HuH-7 (cell line): ENCODE measurements at places on chromosomes 6 and 20.

- no peak for DNase-seq
These were observed 93.6 kb upstream of the AGPAT4 start for GRCh38 chr6:161367472-161367871.

DNA sequence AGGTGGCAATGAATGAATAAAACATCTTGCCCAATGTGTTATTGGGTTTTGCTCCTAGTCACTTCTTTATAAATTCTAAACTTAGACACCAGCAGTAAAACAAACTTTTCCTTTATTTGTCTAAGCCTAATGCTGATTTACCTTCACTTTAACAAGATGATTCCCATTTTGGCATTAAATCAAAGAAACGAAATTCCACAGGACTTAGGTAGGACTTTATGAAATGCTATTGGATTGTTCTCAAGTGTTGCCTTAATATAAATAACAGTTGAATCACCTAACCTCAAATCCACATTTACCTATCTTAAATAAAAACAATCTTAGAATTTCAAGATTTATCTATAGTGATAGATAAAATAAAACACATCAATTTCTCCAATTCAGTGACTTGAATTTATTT lies 831.8 kb downstream of the EPHA7 start:
- no peak for DNase-seq

GRCh38 chr6:24564081-24564480 lies 69.3 kb downstream of the ALDH5A1 start:
- DNase-seq = no peak

DNA sequence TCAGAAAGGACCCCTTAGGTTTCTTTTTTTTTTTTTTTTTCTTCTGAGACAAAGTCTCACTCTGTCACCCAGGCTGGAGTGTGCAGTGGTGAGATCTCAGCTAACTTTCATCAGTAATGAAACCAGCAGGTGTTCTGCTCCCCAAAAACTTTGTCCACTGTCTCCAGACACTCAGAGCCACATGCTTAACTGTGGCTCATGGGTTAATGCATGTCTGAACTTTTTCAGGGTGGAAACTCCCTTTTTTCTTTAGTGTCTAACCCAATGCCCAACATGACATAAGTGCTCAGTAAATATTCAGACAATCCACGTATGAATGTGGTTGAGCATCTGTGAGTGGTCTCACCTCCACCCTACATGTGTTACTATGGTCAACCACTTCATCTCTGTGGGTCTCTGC lies 45.4 kb downstream of the MYB start:
- no peak for DNase-seq

DNA sequence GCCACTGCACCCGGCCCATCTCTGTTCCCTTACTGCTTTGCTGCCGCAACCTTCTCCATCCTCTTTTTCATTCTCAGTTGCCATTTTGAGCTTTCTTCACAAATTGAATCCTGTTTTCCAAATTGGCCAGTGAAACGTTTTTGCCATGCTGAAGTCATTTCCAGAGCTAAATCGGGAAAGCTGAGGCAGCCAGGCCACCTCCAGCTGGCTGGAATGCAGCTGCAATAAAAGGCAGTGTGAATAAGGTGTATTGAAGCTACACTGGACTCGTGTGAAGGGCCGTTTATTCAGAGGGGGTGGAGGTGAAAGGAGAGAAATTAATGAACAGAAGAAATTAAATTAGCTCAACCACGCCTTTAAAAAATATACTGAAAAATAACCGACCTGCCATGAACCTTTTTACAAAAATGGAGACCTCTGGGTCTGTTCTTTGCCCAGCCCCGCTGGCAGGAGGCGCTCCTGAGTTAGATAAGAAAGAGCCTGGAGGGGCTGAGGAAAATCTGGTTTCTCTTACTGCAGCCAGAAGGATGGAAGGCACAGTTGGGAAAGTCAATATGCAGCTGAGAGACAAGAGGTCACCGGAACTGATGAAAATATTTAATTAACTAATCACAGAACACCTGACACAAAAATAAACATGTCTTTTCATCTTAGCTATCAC lies 283.9 kb downstream of the FOXC1 start:
- no peak for DNase-seq

GRCh38 chr6:117495425-117495824 lies 13.0 kb downstream of the DCBLD1 start:
- no peak for DNase-seq

- no peak for DNase-seq
These were observed 3.7 kb downstream of the TNFAIP3 start for GRCh38 chr6:137870744-137871247.

- no peak for DNase-seq
These were observed 194.1 kb downstream of the ARID1B start for GRCh38 chr6:156971153-156971885.

DNA sequence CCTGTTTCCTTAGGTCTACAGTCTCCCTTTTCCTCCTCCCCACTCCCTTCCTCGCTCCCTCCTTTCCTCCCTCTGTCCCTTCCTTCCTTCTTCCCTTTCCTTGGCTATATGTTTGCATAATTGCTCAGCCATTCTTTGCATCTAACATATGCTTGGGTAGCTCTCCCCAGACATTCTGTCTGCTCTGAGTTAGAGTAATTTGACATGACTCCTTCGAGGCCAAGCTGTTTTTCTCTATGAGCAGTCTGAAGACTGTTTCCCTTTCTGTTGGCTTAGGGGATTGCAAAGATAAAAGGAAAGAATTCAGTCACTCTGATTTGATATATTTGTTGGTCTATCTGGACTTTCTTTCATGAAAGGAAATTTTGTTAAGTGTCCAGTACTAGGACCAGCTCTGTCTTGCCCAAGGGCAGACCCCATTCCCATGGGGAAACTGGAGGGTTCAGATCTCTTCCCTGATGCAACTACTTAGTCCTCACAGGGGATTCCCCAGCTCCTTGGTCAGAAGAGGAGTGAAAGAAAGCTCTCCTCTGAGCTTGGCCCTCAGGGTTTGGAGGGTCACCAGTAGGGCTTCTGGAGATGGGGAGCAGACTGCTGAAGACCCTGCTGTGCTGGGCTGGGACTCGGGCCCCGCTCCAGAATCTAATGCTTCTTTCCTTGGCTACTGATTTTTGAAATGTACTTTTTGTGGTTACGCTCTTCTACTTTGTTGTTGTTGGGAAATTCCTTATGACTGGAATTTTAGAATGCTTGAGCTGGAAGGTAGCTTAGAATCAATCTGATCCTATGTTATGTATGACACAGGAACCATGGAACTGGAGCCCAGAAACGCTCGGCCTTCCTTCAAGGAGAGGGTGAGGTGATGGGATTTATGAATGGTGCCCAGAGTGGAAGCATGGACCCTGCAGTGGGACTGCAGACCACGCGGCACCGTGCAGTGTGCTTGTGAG lies 63.7 kb upstream of the SLC22A23 start:
- DNase-seq = no peak

GRCh38 chr6:133528566-133528965 lies 287.4 kb downstream of the EYA4 start:
- no peak for DNase-seq
